Posterior vena cava (tissue), 2 donors: ENCODE measurements at places on chromosomes 7 and 10. TPM values are rescaled to one million over a fixed set of nuclear protein-coding genes. Genes with fewer than 3 reads are reported as not detected.
A peak's percentile ranks its signal among the peaks of the same experiment; 100 is the strongest.

DNA sequence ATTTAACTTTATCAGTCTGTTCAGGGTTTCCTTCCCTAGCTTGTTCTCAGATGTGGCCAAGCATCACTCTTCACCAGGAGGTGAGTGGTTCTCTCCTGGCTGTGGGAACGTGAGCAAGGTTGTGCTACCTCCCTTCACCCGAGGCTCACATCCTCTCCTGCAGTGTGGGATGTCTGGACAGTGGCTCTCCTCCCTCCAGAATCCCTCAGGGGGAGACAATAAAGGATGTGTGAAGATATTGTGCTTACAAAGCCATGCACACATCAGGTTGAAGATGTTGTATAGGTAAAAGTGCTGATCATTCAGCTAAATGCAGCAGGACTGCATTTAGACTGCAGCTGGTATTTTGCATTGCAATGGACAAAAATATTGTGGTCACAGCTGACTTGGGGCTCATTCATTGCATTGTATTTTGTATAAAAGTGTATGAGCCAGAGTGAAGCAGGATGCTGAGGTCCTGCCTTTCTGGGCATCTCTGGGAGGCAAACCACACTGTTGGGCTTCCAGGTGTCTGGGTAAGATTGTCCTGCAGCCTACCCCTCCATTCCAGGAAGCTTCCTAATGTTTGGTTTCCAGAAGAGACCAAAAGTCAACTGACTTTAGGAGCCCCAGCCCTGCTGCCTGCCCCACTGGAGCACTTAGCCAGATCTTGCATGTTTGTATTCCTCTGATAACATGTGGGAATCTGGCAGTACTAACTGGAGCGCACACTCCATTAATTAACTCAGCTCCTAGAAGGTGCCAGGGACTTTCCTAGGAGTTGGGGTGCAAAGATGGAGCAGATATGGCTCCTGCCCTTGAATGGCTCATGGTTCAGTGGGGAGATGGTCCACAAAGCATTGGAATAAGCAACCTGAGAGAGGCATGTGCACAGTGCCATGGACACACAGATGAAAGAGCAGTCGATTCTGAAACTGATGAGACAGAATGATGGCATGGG lies 292.5 kb upstream of the ZNF32 start:
- peak; percentile 28 for DNase-seq

GRCh38 chr7:149791-150636 lies 42.4 kb upstream of the FAM20C start:
- DNase-seq, result peak; percentile 91

DNA sequence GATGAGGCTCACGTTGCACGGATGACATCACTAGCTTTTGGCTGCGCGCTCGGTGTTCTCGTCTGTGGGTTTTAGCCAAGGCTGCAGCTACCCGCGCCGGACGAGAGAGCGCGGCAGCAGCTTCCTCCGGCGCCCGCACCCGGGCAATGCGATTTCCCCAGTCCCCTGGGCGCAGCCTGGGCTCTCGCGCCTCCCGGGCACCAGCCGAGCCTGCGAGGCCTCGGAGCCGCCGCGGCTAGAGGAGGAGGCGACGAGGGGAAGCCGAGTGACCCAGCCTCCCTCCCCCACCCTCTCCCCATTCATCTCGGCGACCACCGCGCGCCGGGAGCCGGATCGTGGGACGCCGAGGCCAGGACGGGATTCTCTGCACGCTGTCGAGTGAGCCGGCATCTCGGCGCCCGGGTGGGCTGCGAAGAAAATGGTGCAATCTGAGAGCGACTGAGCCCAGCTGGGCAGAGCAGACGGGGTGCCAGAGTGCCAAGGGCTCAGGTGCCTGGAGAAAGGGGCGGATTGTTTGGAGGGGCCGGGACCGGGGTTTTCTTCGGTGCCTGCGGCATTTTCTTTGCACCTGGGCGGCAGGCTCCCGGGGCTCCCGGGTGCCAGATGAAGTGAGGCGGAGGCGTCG lies 1.2 kb upstream of the TMEM178B start:
- peak; percentile 90 for DNase-seq

The UNC5B gene
- total RNA-seq, result 7.1 TPM

The SPDYE16 gene
- 0.28 TPM for total RNA-seq

GRCh38 chr7:69635555-69636185 lies 37.4 kb downstream of the AUTS2 start:
- no peak for DNase-seq

DNA sequence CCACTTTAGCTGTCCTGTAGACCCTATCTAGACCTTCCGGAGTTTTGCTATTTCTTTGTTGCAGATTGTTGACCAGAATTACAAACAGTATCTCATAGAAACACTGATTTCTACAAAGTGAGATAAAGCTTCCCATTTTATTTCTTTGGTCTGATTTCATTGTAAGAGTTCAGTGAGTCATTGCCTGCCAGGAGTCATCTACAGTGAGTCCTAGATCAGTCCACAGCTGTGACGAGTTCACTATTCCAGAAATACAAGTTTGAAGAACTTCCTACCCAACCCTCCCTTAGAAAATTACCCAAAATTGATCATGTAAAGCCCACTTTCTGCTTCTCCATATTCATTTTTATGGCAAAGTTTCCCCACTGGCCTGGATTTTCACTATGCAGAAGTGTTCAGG lies 905.5 kb downstream of the CNTNAP2 start:
- no peak for DNase-seq
